ENCODE measurements at places on chromosomes 3 and 15. TPM values are rescaled to one million over a fixed set of nuclear protein-coding genes. Genes with fewer than 3 reads are reported as not detected.

GPR149 gene
- total RNA-seq: not detected

RARB gene
- total RNA-seq: 1.8 TPM

FSTL1 gene
- 957 TPM for total RNA-seq

FMN1 gene
- total RNA-seq: 3.0 TPM

CLRN1 gene
- not detected for total RNA-seq

All from placental pericyte (primary cell).